Activated CD4-positive, alpha-beta T cell treated with anti-CD3 and anti-CD28 coated beads, Interleukin-10, Interleukin-2, amounts not matched to agents 100 ng/mL and 50 ng/mL, durations not matched to agents 16 hours and 8 hours (primary cell): ENCODE measurements at places on chromosomes 4 and X.

DNA sequence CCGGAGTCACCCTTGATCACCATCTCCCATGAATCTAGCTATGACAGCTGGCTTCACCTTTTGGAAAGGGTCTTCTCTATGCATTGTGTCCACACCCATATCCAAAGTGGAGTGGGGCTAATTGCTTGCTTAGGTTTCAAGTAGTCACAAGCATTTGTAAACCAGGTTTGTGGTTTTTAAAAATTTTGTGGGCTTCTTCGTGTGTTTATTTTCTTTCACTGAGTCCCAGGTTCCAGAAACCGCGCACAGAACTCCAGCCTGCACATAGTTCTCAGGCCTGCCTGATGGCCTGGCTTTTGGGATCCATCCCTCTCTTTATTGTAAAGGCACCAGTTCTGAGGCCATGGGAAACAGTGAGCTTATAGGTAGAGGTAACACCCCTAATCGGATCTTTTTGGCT lies 70.2 kb upstream of the TLR3 start:
- no peak for DNase-seq

- no peak for DNase-seq
Observed at GRCh38 chrX:71612256-71612655, 6.1 kb downstream of the CXCR3 start.

- no peak for DNase-seq
Observed at GRCh38 chrX:18490806-18491555, 65.6 kb downstream of the CDKL5 start.

DNA sequence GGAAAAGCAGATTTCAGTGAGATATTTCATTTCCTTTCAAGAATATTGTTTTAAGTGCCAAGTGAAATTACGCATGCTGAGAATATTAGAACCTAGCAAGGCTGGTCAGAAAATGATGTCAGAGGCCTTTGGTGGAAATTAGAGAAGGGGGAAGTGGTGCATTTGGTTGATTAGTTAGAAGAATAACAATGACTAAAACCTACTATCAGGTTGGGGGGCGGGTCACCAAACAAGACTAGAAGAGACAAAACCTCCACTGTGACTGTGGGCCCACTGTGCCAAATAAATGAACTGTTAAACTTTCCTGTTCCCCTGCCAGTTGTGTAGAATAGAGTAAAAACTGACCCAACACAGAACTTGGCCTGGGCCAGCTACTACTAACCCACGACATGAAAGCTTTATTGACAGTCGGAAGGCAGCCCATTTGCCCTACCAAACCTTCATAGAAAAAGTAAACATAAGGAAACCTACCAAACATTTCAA lies 2.9 kb downstream of the RAPGEF2 start:
- DNase-seq: peak; percentile 51

DNA sequence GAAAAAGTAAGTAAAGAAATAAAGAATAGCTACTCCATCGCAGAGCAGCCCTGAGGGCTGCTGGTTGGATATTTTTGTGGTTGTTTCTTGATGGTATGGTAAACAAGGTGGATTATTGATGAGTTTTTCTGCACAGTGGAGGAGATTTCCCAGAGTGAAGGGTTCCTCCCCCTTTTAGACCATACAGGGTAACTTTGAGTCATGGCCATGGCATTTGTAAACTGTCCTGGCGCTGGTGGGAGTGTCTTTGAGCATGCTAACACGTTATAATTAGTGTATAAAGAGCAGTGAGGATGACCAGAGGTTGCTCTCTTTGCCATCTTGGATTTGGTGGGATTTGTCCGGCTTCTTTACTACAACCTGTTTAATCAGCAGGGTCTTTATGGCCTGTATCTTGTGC lies 128.2 kb downstream of the ASMT start:
- no peak for DNase-seq

DNA sequence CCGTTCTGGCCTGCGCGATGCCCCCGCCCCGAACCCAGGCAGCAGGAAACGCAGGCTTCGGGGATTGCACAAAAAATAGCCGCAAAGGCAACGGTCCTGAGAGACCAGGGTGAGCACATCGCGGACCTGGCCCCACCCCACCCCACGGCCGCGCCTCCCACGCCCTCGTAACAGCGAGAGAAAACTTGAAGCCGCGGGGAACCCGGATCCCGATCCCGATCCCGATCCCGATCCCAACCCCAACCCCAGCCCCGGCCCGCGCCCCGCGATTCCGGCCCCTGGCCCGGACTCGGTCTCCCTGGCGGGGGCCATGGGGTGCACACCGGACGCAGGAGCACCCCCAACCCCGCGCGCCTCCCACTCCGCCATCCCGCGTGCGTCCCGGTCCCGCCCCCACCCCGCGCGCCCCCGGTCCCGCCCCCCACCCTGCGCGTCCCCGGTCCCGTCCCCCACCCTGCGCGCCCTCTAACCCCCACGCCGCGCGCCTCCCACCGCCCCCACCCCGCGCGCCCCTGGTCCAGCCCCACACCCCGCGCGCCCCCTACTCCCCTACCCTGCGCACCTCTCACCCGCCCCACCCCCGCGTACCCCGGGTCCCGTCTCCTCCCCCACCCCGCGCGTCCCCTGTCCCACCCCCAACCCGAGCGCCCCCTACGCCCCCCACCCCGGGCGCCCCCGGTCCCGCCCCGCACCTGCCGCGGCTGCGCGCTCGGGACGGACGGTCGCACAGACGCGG lies 29.0 kb downstream of the NOP14 start:
- peak; percentile 59 for DNase-seq

GRCh38 chr4:172978848-172979247 lies 189.8 kb upstream of the GALNT7 start:
- DNase-seq: no peak

- no peak for DNase-seq
Observed at GRCh38 chrX:3345281-3346191, 916 bp downstream of the MXRA5 start.

DNA sequence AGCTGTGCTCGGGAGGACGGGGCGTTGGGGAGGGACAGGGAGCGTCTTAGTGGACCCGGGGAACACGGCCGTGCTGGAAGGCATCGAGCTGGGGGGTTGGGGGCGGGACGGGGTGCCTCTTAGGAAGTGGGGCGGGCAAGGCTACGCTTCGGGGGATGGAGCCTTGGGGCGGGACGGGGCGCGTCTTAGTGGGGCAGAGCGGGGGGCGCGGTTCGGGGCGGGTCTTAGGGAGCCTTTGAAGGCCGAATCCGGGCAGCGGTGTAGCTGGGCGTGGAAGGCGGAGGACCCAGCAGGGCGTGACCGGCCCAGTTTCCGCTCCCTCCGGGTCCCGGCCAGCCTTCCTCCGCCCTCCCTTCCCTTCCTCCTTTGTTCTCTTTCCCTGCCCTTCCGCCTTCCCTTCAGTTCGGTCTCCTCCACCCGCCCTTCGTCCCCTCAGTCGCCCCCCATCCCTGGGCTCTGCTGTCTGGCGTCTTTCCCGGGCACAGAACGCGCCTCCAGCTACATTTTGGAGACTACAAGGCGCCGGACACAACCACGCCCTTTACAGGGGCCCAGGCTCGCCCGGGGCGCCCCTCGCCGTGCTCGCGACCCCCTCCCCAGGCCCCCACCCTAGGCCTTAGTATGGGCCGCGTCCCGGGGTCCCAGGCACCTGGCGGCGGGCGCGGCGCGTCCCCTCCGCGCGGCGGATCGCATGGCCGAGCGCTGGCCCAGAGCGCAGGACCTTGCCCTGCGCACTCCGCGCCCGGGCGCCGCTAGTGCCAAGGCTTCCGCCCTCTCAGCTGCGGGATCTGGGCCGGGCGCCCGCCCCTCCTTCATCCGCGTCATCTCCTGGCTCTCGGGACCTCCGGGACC lies at the start of gene ARSD:
Gene ARSD, minus strand, starts transcription at position 757 of the 852 bp plus-strand sequence. Its CDS starts 64 bp downstream, at position 693.
- peak; percentile 58 for DNase-seq

GRCh38 chr4:108920395-108921087 lies 157.7 kb upstream of the ETNPPL start:
- DNase-seq: no peak

DNA sequence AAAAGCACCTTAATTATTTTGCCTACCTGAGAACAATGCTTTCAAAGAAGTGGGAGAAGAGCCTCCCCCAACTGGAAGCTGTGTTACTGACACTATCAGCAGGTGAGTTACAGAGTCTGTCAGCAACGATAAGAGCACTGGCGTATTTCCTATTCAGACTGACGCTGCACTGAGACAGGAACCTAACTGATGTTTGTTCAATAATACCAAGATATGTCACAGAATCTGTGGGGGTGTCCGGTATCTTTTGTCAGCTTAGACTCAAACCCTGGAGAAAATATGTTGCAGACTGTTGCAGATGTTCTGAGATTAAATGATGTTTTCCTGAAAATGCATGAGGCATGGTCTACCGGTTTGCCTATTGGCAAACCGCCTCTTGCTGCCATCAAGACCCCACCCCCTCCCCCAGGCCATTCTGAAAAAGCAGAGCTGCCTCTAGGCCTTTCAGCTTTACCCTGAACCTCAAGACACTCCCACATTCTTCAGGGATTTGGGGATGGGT lies 115.2 kb upstream of the KIT start:
- DNase-seq: no peak

DNA sequence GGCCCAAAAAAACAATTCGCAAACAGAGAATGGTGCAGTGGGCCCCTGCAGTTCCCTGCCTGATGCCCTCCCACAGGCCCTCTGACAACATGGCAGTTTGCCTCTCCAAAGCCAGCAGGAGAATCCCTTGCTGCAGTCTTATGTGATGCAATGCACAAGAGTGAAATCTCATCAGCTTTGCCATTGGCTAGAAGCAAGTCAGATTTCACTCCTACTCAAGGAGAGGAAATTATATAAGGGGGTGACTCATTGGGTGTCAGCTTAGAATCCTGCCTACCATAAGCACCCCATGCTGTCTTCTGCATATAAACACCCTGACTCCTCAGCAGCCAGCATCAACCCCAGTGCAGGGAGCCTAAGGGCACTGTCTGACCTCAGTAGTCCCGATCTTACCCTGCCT lies 157.3 kb upstream of the LDB2 start:
- no peak for DNase-seq

DNA sequence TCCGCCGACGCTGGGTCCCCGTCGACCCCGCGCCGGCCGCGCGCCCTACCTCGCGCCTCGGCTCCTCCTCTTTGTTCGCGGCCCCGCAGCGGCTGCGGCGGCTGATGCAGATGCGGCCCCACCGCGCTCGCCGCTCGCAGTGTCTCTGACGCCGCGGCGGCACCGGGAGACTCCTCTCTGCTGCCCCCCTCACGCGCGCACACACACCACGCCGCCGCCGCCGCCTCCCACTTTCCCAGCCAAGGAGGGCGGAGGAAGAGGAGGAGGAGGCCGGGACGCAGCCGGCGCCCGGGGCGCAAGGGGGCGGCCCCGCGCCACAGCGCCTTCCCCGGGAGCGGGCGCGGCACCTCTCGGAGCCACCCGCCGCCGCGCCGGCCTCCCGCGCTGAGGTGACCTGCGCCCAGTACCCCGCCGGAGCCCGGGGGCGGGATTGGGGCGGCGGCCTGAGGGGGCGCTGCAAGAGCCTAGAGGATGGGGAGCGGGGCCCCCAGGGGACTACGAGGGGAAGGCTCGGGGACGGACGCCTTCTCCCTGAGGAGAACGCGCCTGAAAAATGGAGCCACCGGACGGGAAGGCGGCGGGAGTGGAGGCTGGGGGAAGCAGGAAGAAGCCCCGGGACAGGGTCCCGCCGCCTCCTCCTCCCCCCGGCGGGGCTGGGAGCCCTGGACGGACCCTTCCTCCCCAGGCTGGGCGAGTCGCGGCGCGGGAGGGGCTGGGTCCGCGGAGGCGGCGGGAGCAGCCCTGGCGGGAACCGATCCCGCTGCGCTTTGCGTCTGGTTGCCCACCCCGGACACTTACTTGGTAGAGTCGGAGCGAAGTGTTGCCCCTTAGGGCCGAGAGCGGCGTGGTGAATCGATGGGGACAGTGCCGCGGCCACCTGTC lies at the start of gene SH3RF1:
Gene SH3RF1, minus strand, starts transcription at position 147 of the 882 bp plus-strand sequence. CDS start 1,744 bp downstream, outside the sequence.
- peak; percentile 45 for DNase-seq

DNA sequence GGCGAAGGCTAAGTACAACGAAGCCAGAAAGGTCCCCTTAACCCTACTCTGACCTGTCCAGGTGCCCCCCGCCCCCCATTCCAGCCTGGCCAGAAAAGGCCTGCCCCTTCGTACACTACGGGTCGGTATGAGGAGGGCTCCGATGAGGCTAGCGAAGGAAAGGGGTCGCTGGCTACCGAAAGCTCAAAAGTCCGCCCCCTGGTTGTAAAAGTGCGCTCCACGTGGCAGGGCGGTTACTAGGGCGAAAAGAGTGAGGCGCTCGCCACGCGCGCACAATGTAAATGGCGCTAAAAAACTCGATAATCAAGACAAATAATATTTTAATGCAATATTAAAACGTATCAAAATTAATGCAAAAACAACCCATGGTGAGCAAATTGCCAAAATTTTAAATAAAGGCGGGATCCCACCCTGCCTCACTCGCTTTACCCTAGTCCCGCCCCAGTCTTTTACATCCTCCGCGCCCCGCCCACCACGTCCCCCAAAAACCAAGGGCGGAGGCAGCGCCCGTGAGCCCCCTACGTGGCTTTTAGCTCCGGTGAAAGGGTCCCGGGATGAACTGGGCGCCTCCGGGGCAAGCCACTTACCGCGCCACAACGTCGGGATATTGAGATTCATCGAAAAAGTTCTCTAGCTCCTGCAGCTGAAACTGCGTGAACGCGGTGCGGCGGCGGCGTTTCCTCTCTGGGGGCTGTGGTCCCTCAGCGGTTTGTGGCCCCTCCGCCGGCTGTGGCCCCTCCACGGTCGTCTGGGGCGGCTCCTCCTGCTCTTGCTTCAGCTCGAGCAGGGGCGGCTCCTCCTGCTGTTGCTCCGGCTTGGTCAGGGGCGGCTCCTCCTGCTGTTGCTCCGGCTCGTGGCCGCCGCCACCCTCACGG lies 929 bp downstream of the ESX1 start:
- DNase-seq: no peak

DNA sequence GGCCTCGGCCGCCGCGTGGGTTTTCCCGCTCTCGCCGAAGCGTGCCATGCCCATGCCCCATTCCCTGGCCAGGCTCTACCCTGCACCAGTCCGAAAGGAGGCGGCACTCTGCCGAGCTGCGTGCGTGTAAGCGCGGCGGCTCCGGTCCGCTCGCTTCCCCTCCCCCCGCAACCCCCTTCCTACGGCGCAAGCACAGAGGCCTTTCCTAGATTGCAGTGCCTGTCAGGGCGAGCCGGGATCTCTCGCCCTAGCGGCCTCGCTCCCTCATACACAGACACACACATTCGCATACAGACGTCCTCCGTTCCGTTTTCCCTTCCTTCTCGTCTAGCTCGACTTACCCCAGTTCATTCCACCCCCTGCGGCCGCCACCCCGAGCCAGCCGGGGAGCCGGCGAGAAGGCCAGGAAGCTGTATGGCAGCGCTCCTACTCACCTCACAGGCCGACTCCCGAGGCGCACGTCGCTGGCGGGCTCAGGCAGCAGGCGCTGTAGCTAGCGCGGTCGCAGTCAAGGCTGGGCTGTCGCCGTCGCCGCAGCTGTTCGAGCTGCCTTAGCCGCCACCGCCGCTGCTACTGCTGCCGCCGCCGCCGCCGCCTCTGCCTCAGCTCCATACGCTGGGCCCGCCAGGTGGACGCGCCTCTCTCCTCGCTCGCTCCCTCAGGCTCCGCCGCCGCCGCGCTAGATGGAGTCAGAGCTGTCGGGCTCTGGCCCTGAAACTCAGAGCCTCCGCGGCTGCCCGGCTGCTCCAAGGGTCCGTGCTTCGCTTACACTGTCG lies 615 bp downstream of the NEXMIF start:
- peak; percentile 30 for DNase-seq

DNA sequence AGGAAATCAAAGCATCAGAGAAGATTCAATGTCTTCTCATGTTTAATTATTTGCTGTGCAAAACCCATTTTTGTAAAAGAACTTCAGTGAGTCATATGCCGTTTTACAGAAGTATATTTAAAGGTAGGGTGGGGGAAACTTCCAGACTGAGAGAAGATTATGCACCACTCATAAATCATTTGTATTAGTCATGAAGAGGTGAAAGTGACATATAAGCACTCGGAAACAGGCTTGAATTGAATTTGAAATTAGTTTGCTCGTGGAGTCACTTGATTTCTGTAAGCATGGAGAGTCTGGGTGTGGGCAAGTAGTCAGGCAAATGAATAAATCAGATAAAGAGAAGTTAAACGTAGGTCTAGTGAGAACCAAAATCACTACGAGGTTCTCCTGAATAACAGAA lies 335.1 kb downstream of the ANK2 start:
- peak; percentile 23 for DNase-seq
